ENCODE measurements at places on chromosomes 13 and 19.

GRCh38 chr13:29498426-29499040 lies 97.0 kb downstream of the SLC7A1 start:
- no peaks in the 10 kb centered on the region for H3K36me3 ChIP-seq
- no peak overlapping the region for H3K27ac ChIP-seq
- H3K27me3 ChIP-seq, result no peaks in the 10 kb centered on the region
- no peak for DNase-seq
- no peak overlapping the region for H3K4me3 ChIP-seq
- no peaks in the 10 kb centered on the region for H3K4me1 ChIP-seq

GRCh38 chr13:60220072-60220471 lies 56.3 kb upstream of the DIAPH3 start:
- no peak overlapping the region for H3K4me3 ChIP-seq
- DNase-seq, result no peak

- no peaks in the 10 kb centered on the region for H3K27me3 ChIP-seq
- no peak overlapping the region for H3K4me3 ChIP-seq
- no peaks in the 10 kb centered on the region for H3K4me1 ChIP-seq
- H3K36me3 ChIP-seq, result no peaks in the 10 kb centered on the region
- H3K27ac ChIP-seq, result no peak overlapping the region
- DNase-seq, result no peak
Observed at GRCh38 chr13:110511509-110512181, 49.9 kb downstream of the RAB20 start.

GRCh38 chr13:113816946-113817859 lies 46.7 kb downstream of the GAS6 start:
- peaks cover 16% of the 10 kb centered on the region for H3K4me1 ChIP-seq
- DNase-seq, result peak; percentile 88
- H3K36me3 ChIP-seq, result no peaks in the 10 kb centered on the region

- no peak for DNase-seq
- no peaks in the 10 kb centered on the region for H3K36me3 ChIP-seq
- H3K27ac ChIP-seq, result no peak overlapping the region
- no peak overlapping the region for H3K4me3 ChIP-seq
Observed at GRCh38 chr13:74250738-74251190, 116.6 kb upstream of the KLF12 start.

- H3K4me1 ChIP-seq, result no peaks in the 10 kb centered on the region
- H3K36me3 ChIP-seq, result no peaks in the 10 kb centered on the region
Observed at GRCh38 chr19:33214596-33214995, 11.1 kb downstream of the SLC7A10 start.

DNA sequence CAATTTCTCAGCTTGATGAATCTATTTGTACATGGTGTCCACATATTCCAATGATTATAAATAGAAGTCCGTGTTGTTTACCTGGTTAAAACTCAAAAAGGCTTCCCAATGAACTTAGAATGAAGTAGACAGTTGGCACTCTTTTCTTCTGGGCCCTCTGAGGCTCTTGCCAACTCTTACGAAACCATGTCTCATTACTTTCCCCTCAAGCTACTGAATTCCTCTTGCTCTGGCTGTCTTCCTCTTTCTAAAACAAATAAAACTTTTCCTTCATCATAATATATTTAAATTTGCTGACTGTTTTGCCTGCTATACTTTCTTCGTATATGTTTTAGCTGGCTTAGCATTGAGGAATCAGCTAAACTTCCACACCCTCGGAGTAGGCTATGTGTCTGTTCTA lies 139.7 kb downstream of the SLITRK6 start:
- no peaks in the 10 kb centered on the region for H3K36me3 ChIP-seq
- H3K27me3 ChIP-seq, result no peaks in the 10 kb centered on the region
- no peaks in the 10 kb centered on the region for H3K4me1 ChIP-seq
- no peak for DNase-seq
- no peak overlapping the region for H3K4me3 ChIP-seq
- H3K27ac ChIP-seq, result no peak overlapping the region

GRCh38 chr13:37109051-37109678 lies 3.7 kb upstream of the CSNK1A1L start:
- no peaks in the 10 kb centered on the region for H3K27me3 ChIP-seq
- no peak for DNase-seq
- no peaks in the 10 kb centered on the region for H3K4me1 ChIP-seq
- no peak overlapping the region for H3K27ac ChIP-seq

Measured in uterus (tissue), 4 donors.